ENCODE measurements at places on chromosomes 3 and 15.

GRCh38 chr3:185929192-185930151 is 8.3 kb downstream of the TRA2B start:
- no peak for DNase-seq

DNA sequence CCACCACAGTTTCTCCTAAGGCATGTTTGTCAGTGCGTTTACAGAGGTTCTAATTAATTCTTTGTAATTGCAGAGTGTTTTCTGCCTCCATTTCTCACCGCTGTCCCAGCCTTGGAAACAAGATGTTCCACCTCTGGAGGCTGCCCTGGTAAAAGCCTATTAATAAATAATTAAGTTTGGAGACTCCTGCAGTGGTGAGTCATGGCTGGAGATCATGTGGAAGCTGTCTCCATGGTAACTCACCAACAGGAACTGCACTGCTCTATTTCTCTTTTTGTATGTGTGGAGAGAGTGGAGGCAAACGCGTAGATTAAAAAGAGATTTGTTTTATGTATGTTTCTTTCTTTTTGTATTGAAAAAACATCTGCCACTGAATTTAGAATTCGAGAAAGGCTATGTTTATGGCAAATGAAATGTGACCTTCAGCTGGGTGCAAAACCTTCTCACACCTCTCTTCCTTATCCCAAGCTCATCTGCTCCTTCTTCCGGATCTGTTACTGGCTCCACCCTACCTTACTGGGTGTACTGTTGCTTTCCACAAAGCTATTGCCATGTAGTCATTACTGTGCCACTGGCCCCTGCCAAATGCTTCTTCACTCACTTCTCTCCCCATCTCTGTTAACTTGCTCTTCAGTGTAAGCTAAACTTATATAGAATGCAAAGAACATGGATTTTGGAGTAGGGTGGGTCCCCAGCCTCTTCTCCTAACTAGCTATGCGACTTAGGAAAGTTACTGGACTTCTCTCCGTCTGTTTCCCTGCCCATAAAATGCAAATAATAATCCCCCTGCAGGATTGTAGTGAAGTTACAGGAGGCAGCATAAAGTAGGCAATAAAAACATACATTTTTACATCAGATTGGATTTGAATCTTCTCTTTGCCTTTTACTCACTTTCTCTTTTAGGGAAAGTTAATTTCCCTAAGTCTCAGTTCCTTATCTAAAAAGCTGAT is 778.5 kb downstream of the NTRK3 start:
- no peak for DNase-seq

DNA sequence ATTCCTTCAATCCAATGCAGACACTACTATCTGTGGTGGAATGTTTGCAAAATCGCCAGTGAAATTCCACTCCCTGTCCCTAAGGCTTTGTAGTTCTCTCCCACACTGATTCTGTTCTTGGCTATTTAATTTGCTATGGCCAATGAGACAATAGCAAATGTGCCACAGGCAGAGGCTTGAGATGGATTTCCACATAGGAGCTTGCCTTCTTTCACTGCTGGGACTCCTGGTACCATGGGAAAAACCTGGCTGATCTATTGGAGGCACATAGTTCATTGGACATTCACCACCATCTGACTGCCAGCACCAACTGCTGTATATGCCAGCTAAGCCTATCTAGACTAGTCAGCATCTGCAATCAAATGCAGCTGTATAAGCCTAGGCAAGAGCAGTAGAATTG is 103.8 kb downstream of the NR1D2 start:
- no peak for DNase-seq

DNA sequence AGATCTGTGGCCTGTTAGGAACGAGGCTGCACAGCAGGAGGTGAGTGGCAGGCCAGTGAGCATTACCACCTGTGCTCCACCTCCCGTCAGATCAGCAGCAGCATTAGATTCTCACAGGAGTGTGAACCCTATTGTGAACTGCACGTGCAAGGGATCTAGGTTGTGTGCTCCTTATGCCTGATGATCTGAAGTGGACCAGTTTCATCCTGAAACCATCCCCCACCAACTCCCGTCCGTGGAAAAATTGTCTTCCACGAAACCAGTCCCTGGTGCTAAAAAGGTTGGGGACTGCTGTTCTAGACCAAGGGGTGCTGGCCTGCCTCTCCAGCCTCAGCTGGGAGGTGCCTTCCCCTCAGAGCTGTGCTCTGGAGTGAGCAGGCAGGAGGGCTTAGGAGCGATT is 61.4 kb downstream of the RPLP1 start:
- no peak for DNase-seq

DNA sequence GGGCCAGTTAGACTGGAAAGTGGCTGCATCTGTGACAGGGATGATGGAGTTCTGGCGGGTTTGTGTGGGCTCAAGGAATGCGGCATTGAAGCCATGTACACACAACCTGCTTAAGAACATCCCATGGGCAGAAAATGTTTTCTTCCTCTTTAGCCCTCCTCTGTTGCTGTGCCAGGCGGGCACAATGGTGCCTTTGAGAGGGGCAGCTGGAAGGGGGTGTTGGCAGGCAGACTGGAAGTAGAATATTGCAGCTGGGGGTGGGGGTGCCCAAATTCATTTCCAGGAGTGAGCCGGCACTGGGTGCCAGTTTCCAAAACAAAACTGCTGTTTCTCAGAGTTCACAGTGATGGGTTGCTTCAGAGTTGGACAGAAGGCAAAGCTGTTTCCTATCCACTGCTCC is 91.8 kb upstream of the ETV5 start:
- no peak for DNase-seq

GRCh38 chr3:120448756-120449155 is 2.0 kb downstream of the FSTL1 start:
- DNase-seq, result no peak

- DNase-seq, result no peak
Measured at GRCh38 chr15:69848551-69849231, 249.0 kb downstream of the TLE3 start.

Data from activated CD4-positive, alpha-beta T cell treated with anti-CD3 and anti-CD28 coated beads for 4 hours (primary cell).